NCI-H82 (cell line): ENCODE measurements at places on chromosomes 2 and 18.

GRCh38 chr18:45974088-45974536 lies 7.0 kb upstream of the EPG5 start:
- peak; percentile 78 for DNase-seq

DNA sequence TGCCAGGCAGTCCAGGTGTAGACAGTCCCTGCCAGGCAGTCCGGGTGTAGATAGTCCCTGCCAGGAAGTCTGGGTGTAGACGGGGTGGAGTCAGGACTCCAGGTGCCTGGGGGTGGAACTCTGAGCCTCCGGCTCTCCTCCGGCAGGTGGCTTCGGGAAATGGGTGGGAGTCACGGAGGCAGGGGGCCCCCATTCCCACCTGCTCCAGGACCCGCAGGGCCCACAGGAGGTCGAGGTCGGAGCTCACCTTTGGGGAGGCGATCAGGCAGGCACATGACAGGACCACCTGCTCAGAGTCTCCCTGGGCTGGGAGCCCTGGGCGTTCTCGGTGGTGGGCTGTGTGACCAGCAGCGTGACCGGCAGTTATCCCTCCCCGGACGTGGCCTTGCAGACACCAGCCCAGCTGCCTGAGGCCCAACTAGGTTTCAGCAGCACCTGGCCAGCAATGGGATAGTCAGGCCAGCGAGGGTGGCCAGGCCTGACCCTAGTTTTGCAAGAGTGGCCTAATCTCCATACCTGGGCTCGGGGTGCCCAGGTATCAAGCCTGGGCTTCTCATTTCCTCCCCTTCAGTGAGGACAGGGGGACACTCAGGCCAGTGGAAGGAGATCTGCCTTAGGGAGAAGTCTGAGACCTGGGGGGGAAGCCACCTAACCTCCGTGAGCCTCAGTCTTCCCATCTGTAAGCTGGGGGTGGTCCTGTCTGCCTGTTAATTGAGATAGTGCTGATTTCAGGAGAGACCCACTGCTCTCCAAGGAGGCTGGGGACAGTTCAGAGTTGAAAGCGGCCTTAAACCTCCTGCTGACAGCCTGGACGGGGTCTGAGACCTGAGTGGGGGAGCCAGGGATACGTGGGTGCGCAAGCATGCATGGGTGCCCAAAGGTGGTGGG lies 13.2 kb downstream of the GPC1 start:
- DNase-seq, result no peak

DNA sequence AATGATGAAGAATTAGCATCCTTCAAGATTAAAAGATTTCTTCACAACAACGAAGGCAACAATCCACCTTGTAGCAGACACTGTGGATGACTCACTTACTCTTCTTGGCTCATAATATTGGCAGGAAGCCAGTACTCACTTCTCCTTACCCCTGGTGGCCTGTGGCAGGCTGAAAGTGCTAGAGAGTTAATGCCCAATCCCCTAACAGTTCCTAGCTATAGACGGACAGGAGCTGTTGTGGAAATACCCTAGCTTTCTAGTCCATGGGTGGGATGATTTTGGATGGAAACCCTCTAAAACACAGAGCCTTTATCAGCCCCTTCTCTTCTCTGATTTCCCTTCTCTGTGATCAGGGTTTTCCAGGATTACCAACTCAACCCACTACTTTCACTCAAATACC lies 128.6 kb upstream of the NYAP2 start:
- DNase-seq, result peak; percentile 83

DNA sequence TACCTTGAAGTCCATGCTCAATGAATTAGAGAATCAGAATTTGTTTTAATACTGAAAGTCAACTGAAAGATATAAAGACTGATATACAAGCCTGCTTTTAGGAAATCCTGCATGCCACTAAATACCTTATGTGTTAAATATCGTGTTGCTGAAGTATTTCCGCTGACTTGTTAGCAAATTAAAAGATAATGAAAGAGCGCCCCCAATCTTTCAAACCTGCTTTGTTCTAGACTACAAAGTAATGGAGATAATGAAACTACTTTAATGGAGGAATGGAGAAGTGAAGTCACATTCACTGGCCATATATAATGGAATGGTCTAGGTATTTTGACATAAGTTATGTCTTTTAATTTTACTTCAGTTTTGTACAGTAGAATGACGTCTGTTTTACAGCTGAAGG lies 95.7 kb downstream of the ASXL3 start:
- no peak for DNase-seq

DNA sequence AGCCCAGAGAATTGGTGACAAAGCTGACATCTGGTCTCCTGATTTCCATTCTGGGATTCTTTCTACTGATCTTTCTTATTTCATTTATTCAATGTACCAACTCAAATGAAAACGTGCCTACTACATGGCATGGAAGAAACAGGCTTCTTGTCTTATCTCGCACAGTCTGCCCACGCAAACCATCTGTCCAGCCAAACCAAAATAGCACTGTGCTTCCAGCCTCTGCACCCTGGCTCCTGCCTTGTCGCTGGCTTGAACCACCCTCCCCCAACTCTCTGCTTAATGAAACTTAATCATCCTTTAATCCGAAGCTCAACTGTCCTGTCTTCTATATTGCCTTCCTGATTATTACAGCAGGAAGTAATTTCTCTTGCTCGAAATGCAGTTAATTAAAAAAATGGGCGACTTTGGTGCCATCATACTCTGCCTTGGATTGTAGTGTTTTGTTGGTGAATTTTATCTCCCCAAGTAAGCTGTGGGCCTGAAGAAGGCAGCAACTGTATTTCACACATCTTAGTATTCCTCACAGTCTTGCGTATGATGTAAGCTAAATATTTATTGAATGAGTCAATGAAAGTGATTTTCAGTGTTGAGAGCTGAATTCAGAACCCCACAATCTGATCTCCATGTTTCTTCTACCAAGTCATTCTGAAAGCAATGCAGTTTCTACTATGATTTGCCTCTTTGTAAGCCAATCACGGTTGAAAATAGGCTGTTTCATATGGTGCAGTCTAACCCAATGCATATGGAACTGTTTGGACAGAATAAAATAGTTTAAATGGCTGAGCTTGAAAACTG lies 190.8 kb downstream of the TMEM247 start:
- peak; percentile 97 for DNase-seq

DNA sequence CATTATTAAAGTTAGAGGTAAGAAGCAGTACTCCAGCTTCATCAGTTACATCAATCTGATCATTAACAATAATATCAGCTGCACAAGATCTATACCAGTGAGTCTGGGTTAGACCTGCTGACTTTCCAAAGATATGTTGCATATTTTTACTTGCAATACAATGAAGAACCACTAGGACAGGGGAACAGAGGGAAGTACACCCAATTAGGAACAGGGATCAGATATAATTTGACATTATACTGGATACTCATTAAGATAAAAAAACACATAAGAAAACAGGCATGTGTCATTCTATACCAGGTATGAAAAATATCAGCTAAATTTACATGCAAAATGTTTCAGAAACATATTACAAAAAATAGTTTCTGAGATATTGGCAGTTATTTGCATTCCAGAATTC lies 995.1 kb upstream of the DDX18 start:
- DNase-seq, result peak; percentile 7

DNA sequence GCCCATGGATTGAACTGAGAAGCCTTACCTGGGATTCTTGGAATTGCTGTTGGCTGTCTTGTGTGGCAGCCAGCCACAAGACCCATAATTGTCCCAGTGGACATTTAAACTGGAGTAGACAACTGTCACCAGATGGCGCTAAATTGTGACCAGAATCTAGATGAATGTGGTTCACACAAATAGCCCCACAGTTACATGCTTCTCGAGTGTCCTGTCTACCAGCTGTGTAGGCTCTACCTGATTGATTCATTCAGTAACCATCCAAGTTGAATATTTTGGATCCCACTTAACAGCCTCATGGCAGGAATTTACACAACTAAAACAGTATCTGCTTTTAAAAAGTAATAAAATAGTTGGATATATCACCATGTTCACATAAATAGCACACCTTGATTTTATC lies 73.2 kb downstream of the MAP4K4 start:
- peak; percentile 81 for DNase-seq

DNA sequence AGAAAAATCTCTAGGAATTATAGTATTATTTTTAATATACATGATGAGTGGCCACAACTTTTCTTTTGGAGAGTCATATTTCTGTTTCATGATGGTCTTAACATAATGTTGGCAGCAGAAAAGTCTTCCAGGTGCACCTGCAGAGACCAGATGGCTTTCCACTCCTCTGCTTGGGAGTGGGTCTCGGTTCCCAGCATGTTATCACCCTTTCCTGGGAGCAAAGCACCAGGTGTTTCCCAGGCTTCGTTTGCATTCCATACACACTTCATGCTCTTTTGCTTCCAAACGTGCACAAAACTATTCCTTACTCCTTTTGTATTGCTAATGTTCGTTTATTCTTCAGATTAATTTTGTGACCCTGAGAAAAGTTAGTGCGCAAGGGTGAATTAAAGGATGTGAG lies 305.2 kb downstream of the CDH2 start:
- DNase-seq, result no peak

DNA sequence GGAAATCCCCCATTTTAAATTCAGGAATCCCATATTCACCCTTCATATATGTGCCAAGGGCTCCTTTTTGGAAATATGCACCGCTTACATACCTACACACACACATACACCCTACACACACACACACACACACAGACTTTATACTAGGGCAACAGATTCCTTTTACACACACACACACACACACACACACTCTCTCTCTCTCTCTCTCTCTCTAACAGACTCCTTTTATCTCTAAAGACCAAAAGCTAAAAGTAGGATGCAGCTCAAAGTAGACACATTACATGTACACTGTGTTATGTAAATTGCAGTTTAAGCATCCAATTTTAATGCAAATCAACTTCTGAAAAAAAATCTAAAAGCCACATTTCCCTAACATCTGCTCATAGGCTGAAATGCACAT lies 130.9 kb upstream of the CAPN13 start:
- DNase-seq, result no peak

DNA sequence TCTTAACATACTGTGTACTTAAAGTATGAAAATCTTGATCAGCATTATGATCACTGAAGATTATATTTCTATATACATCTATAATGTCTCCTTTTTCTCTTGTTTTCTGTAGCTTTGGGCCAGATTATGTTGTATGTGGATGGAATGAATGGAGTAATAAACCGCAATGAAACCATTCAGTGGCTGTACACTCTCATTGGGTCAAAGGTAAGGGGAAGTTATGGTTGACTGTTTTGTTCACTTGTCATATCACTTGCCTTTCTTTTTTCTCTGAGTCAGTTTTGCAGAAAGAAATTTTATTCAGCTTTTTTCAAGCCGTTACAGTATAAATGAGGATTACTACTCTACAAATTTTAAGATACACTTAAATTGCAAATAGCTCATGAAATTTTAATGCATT lies 252.5 kb downstream of the TPGS2 start:
- no peak for DNase-seq

GRCh38 chr18:75211953-75212750 lies 1.6 kb downstream of the TSHZ1 start:
- peak; percentile 36 for DNase-seq

- DNase-seq, result no peak
Observed at GRCh38 chr2:204738721-204739120, 193.4 kb downstream of the PARD3B start.

DNA sequence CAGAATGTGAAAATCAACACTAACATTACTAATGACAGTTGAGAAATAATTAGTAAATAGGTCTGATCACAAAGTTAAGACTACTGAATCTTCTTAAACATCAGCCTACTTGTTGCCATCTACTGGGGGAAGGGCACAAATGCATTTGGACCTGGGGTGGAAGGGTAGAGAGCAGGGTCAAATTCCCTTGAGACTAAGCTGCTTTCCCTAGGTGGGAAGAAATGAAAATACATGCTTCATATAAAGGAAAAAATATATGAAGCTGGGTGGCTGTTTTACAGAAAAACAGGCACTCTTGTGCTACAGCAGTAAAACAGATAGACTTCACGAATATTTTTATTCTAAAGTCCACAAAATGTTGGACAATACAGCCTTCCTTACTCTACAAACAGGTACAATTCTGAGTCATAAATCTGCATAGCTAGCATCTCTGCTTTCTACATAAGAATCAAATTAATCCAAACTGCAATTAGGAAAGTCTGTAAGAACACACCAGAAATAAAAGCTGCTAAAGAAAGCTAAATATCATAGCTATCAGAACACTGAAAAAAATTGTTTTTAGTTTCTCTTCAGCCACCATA lies 10.9 kb downstream of the TRIP12 start:
- peak; percentile 79 for DNase-seq

- DNase-seq, result no peak
Observed at GRCh38 chr2:3204031-3204821, 173.4 kb downstream of the EIPR1 start.

DNA sequence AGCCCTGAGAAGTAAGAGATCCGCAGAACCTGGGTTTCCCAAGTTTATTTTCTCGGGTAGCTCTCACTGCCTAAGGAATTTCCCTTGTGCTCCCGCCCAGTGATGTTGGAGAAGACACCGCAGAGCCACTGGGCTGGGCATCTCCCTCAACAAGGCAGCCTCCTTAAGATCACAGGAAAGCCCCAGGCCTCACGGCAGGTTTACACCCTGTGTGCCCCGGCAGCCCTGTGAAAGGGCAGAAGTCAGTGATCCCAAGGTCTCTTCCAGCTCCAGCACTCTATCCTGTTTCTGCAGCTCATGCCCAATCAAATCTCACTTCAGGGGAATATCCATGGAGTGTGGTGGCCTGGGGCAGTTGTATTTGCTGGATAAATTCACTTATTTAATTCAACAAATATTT lies 66.5 kb downstream of the ACTR2 start:
- DNase-seq, result no peak

GRCh38 chr18:58098706-58099105 lies 54.7 kb downstream of the NEDD4L start:
- DNase-seq, result no peak

DNA sequence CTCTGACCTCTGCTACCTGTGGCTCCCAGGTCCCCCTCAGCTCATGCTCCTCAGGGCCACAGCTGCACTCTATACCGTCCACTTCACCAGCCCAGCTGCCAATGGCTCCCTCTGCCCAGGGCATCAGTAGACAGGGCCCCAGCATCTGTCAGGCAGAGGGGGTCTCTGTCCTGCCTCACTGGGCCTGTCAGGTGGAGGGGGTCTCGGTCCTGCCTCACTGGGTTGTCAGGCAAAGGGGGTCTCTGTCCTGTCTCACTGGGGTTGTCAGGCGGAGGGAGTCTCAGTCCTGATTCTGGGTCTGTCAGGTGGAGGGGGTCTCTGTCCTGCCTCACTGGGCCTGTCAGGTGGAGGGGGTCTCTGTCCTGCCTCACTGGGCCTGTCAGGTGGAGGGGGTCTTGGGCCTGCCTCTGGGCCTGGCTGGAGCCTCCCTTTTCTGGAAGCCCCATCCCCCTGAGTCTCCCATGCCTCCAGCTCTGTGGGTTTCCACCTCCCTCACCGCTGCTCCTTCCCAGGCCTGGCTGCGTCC lies 19.9 kb downstream of the SNORC start:
- DNase-seq, result no peak

DNA sequence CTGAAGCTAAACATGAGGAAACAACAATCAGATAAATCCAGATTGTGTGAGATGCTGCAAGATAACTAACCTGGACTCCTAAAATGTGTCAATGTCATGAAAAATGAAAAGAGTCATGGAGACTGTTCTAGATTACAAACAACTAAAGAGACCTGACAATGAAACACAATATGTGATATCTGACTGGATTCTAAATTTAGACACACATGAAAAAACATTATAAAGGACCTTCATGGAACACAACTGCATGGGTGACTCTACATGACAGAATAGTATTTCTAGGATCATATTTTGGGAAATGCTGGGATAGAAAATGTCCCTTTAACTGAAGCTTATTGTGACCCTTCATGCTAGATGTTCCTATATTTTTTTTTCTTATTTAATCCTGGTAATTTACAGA lies 18.5 kb upstream of the SPTBN1 start:
- DNase-seq, result no peak

GRCh38 chr2:44578471-44579093 lies 216.8 kb downstream of the CAMKMT start:
- no peak for DNase-seq

GRCh38 chr2:53500181-53500580 lies 267.4 kb upstream of the CHAC2 start:
- no peak for DNase-seq
